Brain microvascular endothelial cell (primary cell): ENCODE measurements at places on chromosomes 12 and 14.

DNA sequence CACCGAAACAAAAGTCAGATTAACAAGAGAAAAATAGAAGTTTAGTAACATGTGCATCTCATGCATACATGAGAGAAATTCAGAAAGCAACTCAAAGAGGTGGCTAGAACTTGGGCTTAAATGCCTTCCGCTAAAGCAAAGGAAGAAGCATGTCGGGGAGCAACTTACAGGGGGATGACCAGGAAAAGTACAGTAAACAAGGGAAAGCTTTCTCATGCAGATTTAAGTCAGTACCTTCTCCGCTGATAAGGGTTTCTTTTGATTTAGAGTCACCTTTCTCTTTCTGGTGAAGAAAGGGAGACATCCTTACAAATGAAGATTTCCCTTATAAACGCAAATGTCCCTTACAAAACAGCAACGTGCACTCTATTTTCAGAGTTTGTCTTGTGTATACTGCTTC lies 6.0 kb upstream of the RNASE6 start:
- DNase-seq, result no peak

DNA sequence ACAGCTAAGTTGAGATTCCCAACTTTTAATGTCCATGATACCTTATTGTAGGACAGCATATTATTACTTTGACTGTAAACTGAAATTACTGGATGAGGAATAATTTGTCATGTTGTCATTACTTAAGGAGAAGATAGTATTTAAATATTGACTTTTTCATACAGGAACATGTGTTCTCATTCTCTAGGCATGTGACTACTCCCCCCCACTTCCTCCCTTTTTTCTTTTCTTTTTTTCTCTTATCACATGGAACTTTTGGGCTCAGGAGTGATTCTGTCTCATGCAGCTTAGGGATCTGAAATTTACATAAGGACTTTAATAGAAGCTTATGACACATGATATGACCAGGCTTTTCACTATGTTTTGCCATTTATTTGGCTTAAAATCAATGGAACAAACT lies 127.7 kb upstream of the SLCO1C1 start:
- DNase-seq, result peak; percentile 11

DNA sequence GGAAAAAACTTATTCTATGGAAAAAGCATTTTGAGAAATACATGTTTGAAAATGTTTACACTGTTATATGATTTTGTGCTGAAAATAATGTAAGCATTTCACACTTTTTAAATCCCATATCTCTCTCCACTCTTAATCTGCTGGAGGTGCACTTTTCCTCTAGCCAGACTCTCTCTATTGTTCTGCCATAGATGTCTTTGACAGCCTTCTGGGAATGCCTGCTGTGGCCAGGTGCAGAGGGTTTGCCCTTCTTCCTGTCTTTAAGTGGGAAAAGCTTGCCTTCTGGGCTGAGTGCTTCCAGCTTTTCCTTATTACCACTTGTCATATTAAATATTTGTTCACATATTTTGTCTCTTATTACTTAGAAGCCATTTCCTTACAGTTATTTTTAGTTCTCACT lies 60.1 kb upstream of the PPM1H start:
- no peak for DNase-seq

- DNase-seq, result no peak
Measured at GRCh38 chr14:57979376-57980048, 113.6 kb upstream of the SLC35F4 start.

DNA sequence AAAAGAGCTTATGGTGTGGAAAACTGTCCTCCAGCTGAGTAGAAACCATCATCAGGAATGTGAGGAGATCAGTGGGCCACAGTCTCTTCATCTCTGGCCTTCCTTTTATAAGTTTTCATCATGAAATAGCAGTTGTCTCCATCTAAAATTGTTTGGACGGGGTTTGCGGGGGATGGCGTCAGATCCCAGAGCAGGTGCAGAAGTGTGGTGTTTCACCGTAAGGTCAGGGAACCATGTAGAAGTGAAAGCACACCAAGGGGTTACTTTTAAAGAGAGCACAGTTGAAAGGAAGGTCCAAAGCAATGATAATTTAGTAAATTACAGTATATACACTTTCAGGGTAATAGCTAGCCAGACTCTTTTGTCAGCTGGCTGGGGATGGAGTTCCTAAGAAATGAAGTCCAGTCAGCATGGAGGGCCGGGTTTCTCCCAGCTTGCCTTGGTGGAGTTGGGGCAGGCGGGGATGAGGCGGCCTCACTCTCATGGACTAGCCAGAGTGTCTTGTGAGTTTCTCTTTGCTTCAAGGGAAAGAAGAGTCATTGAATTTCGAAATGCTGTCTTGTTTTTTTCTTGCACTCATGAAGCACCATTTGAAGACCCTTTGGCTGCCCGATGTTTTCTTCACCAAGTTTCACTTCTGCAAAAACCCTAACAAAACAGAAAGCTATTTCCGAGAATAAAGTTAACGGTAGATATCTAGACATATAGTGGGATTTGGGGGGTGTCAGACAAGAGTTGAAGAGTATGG lies 100.6 kb downstream of the ETV6 start:
- DNase-seq, result no peak

DNA sequence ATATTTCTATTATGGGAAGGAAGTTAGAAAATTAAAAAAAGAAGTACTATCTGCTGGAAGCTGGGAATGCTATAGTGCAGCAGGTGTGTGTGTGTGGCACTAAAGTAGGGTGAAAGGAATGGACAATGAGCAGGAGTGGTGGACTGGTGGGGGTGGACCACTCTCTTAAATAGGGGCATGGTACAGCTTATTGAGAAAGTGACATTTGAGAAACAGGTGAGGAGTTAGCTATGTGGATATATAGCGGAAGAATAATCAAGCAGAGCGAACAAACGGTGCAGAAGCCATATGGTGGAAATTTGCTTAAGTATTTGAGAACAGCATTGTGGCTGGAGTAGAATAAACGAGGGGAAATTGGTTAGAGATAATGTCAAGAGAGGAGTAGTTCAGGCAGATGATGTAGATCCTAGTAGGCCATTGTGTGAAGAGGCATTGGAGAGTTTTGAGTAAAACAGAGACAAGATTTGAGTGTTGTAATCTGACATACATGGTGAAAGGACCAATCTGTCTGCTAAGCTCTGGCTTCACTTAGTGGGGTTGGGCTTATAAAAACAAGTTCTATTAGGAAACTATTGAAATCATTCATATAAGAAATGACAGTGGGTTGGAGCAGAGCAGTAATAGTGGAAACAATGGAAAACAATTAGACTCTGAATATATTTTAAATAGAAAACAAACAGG lies 149.2 kb upstream of the SYT10 start:
- DNase-seq, result no peak

GRCh38 chr12:30753751-30754382 lies 884 bp downstream of the CAPRIN2 start:
- DNase-seq, result peak; percentile 3

DNA sequence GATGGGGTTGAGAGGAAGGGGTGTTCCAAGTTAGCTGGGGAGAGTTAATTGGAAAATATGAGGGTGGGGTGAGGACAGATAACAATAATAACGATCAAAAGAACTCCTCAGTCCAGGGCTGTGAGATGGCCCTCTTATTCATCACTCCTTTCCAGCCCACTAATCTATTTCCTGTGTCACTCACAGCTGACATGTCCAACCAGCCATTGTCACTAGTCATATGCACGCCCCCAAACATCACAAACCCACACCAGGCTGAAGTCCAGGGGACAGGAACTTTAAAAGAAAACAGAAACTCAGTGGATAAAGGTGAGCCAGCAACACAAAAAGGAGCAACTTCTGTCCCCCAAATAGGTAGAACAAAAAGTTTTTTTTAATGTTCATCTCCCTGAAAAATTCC lies 911 bp downstream of the CALCOCO1 start:
- DNase-seq, result no peak

- DNase-seq, result peak; percentile 56
Measured at GRCh38 chr14:103686831-103687485, 28.3 kb downstream of the XRCC3 start.

GRCh38 chr12:69007855-69008351 lies 74.9 kb upstream of the CPM start:
- no peak for DNase-seq

DNA sequence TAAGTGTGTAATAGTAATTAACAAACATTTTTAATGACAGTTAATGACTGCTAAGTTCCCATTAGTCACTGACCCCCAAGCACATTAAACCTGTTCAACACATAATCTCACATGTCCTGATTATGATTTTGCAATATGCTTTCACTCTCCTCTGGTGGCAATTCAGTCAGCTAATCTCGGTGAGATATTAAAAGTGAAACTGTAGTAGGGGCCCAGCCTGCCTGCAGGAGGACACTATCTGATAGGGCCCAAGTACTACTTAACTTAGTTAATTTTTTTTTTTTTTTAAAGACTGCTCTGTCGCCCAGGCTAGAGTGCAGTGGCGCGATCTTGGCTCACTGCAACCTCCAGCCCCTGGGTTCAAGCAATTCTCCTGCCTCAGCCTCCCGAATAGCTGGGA lies 48.8 kb downstream of the CIT start:
- no peak for DNase-seq

DNA sequence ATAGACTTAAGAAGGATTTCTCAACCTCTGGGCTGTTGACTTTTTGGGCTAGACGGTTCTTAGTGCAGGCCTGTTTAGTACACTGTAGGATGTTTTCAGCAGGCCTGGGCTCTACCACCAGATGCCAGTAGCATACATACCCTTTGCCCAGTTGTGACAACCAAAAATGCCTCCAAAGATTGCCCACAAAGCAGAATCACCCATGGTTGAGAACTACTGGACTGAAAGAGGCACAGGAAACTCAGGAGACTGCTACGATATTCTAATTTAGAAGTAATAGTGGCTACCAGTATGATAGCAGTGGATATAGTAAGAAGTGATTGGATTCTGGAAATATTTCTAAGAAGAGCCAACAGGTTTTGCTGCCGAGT lies 15.5 kb downstream of the SLC35E3 start:
- no peak for DNase-seq

DNA sequence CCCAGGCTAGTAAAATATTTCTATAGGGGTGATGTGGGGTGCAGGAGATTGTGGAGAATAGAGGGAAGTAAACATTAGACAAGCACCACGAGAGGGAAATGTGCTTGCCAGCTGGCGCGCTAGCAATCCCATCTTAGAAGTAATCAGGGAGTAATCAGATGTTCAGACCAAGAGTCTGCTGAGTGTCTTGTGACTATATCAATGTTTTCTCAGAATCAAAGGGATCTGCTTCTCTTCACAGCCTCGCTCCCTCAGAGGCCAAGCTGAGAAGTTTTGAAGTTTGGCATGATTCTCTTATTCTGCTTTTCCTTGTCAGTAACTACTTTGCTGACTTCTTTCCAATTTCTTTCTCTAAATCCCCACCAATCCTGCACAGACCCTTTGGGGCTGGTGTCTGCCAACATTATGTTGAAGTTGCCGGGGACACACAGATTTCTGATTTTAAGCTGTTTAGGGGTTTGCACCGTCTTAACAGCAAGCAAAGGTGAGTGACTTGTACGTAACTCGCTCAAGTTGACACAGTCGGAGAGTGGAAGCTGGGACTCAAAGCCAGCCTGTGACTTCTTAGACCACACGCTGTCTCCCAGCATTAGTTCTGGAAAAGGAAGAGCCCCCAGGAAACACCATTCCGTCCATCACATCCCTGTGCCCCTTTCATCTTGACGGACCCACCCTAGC lies 22.0 kb upstream of the TSPAN9 start:
- no peak for DNase-seq

DNA sequence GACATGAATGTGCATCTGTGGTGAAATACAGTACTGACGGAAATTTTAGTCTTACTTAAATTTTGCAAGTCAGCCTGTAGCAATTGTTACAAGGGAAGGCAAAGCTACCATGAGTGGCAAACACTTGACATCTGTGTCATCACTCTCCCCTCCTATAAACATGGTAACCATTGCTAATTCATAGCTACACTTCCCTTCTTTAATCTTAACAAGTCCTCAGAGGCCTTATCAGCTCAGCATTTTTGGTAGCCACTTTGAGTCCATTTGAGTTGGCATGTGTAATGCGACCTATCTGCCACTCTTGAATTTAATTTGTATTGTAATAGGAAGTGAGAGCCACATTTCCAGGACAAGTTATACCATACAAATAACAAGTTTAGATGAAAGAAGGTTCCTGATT lies 218.1 kb downstream of the RMST start:
- DNase-seq, result no peak

DNA sequence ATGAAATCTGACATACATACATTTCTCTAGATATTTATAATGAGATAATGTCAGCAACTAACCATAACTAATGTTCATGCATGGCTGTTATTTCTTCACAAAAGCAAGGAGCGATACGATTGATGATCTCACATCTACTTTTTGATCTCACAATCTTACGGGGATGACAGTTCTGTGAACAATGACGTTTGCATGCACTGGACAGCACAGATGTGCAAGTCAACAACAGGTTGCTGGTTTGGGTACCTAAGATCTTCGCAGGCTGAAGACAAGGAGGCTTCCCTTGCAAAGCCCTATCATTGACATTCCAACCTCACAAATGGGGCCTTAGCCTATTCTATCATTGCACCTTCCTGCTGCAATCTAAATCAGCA lies 53.6 kb downstream of the C12orf42 start:
- no peak for DNase-seq

DNA sequence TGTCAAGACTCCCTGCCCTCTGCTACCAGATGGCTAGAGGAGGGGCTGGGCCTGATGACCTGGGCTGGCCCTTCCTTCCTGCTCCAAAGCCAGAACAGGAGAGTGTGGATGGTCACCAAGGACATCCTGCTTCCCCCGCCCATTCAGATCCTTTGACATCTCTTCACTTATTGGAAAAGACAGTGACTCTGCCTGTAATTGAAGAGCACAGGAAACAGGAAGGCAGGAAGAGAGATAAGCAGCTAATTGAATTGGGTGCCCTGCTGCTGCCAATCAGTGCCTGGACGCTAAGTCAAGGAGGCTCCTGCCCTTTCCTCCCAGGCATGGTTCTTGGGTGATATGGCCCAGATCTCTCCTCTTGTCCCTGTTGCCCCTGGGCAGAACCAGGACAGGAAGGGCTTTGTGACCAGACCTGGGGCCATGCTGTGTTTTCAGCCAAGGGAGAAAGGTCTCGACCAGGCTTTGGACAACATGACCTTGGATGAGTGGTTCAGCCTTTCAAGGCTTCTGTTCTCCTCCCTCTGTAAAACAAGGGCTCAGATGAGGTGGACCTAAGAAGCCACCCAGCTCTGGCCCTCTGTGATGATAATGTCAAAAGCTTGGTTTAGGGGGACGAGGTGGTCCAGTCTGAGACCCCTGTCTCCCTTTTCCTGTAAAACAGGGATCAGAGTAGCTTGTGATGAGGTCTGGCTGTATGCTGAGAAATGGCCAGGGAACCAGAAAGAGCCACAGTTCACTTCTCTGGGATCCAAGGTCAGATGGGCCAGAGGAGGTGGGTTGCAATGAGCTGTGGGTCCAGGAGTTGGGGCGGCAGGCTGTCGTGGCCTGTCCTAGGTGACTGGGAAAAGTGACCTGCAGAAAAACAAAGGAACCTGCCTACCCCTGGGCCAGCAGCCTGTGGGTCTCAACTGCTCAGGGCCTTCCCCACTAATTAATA lies 38.8 kb downstream of the FAM222A start:
- DNase-seq, result no peak

- peak; percentile 54 for DNase-seq
Measured at GRCh38 chr14:64823305-64823861, 56.3 kb downstream of the SPTB start.

DNA sequence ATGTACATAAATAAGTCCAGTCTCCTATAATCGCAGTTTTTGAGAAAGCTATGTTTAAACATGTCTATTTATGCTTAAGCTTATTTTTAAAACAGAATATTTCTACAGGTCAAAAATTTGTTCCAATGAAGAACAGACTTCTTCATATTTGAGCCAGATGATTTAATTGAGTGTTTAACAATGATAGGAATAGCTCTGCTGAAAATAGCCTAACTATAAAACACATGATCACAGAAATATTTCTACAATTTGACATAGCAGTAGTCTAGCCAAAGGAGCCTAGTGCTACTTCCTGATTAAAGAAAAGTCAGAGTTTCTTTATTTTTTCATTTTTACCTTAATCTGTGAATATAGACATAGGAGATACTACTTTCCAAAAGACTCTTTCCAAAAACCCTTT lies 29.4 kb downstream of the DCP1B start:
- DNase-seq, result no peak
